Neuronal stem cell (in vitro differentiated cells): ENCODE measurements at places on chromosomes 6 and 20.
A peak's percentile ranks its signal among the peaks of the same experiment; 100 is the strongest.

- no peaks in the 10 kb centered on the region for H3K36me3 ChIP-seq
- no peak overlapping the region for H3K4me3 ChIP-seq
- no peaks in the 10 kb centered on the region for H3K27me3 ChIP-seq
- peaks cover 22% of the 10 kb centered on the region for H3K4me1 ChIP-seq
Measured at GRCh38 chr6:20013066-20013861, 176.1 kb downstream of the ID4 start.

- H3K36me3 ChIP-seq: no peaks in the 10 kb centered on the region
- H3K27ac ChIP-seq: no peak overlapping the region
- DNase-seq: no peak
- peaks cover 3% of the 10 kb centered on the region for H3K4me1 ChIP-seq
- no peaks in the 10 kb centered on the region for H3K27me3 ChIP-seq
- H3K4me3 ChIP-seq: no peak overlapping the region
Measured at GRCh38 chr6:39561536-39562266, 163.5 kb downstream of the KIF6 start.

DNA sequence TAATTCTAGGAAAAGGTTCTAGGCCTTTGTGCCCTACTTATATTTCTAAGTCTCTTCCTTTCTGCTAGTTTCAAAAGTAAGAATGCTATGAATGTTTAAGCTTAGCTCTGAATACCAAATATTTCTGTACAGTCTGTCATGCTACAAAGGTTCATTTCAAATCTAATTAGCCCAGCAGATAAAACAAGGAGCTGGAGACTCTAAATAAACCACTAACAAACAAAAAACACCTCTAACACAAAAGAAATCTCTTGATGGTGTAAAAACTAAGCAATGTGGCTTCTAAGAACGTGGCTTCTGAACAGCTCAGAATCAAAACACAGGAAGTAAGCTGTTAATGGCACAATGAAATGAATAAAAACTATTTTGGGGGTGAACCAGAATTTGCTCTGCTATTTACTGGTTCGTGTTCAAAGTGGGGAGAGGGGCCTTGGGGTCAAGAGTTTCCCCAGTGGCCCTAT lies 198.3 kb downstream of the BCAS1 start:
- DNase-seq: no peak
- peaks cover 22% of the 10 kb centered on the region for H3K4me1 ChIP-seq
- H3K36me3 ChIP-seq: no peaks in the 10 kb centered on the region
- H3K27me3 ChIP-seq: no peaks in the 10 kb centered on the region

DNA sequence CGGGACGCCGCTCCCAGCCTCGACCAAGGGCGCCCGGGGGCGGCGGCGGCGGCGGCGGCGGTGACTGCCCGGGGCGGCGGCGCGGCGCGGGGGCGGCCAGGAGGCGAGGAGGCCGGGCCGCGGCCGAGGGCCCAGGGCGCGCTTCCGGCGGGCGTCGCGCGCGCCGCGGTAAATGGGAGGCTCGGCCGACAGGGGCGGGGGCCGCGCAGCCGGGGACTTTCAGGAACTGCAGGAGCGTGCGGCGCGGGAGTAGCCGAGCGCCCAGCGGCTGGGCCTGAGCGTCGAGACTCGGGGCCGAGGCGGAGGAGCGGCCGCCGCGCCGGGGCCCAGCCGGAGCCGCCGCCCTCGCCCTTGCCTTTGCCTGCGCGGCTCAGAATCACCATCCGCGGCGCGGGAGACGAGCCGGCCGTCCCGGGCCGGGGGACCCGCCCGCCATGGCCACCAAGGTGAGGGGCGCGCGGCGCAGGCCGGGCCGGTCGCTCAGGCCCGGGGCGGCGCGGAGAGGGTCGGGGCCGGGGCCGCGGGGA lies at the start of gene SNX9:
Gene SNX9, plus strand, starts transcription at position 246 of the 527 bp plus-strand sequence. Its CDS starts 189 bp downstream, at position 435.
- peaks cover 11% of the 10 kb centered on the region for H3K27me3 ChIP-seq
- peak; percentile 68 for DNase-seq
- H3K4me1 ChIP-seq: no peaks in the 10 kb centered on the region

- DNase-seq: no peak
- H3K4me1 ChIP-seq: peaks cover 8% of the 10 kb centered on the region
- peak overlapping the region; percentile 50 for H3K4me3 ChIP-seq
- no peak overlapping the region for H3K27ac ChIP-seq
- H3K27me3 ChIP-seq: peaks cover 15% of the 10 kb centered on the region
Measured at GRCh38 chr6:149963212-149963461, 606 bp upstream of the ULBP1 start.

DNA sequence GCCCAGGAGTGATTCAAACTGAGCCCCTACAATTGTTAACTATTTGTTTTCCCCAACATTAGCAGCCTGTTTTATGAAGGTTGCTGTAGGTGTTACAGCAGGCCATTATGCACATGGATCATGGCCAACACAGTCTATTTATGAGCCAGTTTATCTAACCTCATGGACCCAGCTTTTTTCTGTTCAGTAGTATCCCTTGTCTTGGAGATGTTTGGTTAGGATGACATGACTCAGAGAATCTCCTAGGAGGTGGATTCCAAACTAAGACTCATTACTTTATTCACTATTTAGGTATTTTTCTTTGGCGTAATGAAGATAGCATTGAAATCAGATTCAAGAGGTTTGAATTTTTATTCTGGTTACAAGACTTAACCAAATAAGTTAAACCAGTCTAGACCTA lies 62.8 kb upstream of the TFB1M start:
- no peaks in the 10 kb centered on the region for H3K27me3 ChIP-seq
- H3K4me1 ChIP-seq: no peaks in the 10 kb centered on the region

DNA sequence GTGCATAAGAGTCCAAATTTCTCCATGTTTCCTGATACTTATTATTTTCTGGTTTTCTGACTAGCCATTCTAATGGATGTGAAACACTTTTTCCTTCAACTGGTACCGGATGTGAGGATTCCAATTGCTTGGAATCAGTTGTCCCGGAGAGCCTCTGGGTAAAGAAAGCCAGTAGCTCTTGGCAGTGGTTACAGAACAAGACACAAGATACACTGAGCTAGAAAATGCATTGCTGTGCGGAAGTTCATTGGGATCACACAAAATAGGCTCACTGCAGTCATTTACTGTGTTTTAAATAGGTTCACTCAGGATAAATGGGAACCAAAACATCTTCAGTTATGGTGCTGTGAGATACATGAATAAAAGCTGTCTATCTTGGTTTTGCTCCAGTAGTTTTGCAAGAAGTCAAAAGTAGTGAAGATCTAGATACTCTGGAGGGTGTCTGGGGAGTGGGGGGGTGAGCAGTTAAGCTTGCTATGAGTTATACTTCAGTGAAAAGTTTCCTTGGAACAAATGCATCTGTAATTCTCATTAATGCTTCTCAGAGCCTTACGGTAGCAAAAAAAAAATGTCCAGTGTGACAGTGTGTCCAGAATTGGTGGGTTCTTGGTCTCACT lies 54.4 kb upstream of the RNF182 start:
- peaks cover 9% of the 10 kb centered on the region for H3K27me3 ChIP-seq
- peaks cover 4% of the 10 kb centered on the region for H3K4me1 ChIP-seq
- no peak overlapping the region for H3K27ac ChIP-seq
- no peak for DNase-seq
- no peak overlapping the region for H3K4me3 ChIP-seq
- no peaks in the 10 kb centered on the region for H3K36me3 ChIP-seq

DNA sequence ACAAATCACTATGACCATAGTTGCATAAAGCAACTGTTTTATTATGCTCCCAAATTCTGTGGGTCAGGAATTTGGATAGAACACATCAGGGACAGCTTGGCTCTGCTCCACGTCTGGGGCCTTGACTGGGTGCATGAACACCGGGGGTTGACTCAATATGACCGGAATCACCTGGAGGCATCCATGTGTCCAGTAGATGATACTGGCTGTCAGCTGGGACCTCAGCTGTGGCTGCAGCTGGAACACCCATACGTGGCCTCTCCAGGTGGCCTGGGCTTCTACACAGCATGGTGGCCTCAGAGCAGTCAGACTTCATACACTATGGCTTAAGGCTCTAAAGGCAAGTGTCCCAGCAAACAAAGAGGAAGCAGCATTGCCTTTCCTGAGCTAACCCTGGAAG lies 113.4 kb downstream of the NRN1 start:
- no peak for DNase-seq
- no peak overlapping the region for H3K27ac ChIP-seq
- no peaks in the 10 kb centered on the region for H3K4me1 ChIP-seq
- H3K4me3 ChIP-seq: no peak overlapping the region
- H3K27me3 ChIP-seq: no peaks in the 10 kb centered on the region

GRCh38 chr6:21663966-21664313 lies 70.4 kb downstream of the SOX4 start:
- H3K4me1 ChIP-seq: peaks cover 8% of the 10 kb centered on the region
- no peak for DNase-seq
- H3K27me3 ChIP-seq: no peaks in the 10 kb centered on the region
- no peaks in the 10 kb centered on the region for H3K36me3 ChIP-seq
- peak overlapping the region; percentile 66 for H3K4me3 ChIP-seq

DNA sequence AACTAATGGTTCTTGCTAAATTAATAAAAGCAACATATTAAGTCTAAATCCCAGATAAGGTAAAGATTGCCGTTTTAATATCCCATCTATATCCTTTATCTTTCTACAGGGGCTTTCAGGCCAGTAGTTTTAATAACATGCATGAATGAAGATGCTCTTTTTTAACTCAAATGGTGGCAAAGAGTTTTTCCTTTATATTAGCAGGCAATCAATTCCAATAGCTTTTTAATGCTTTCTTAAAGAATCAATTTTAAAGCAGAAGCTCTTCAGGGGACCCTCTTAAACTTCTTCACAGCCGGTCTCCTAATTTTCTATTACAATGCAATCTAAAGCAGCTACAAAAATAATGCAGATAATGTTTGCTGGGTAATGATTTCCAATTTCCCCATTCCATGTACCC lies 107.8 kb upstream of the HS3ST5 start:
- H3K27ac ChIP-seq: no peak overlapping the region
- no peaks in the 10 kb centered on the region for H3K4me1 ChIP-seq
- H3K36me3 ChIP-seq: no peaks in the 10 kb centered on the region
- H3K27me3 ChIP-seq: no peaks in the 10 kb centered on the region
- no peak overlapping the region for H3K4me3 ChIP-seq

DNA sequence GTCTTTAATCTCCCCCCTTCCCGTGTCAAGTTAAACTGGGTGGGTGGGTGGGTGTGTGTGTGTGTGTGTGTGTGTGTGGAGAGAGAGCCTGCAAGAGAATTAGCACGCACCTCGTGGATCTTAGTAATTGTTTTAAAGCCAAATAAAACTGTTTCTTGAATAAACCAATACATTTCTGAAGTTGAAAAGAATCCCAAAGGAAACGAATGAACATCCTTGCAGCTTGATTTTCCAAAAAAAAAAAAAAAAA lies 381 bp upstream of the BICRAL start:
- no peak overlapping the region for H3K27ac ChIP-seq
- H3K27me3 ChIP-seq: no peaks in the 10 kb centered on the region
- no peak overlapping the region for H3K4me3 ChIP-seq

DNA sequence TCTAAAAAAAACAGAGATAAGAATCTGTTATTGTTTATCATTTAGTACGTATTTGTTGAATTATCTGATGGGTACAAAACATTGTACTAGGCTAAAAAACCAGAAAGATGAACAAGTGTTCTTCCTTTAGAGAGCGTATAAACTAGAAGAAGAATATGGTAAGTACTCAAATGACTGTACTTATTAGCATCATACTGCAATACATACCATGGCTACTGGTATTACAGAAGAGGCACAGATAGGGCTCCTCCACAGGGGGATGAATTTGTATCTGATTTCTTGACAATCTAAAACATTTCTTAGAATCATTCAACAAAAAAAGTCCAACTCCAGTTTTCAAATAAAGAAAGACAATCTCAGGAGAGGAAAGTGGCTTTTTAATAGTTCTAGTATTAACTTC lies 118.0 kb upstream of the THEMIS start:
- no peak overlapping the region for H3K27ac ChIP-seq
- H3K36me3 ChIP-seq: no peaks in the 10 kb centered on the region

DNA sequence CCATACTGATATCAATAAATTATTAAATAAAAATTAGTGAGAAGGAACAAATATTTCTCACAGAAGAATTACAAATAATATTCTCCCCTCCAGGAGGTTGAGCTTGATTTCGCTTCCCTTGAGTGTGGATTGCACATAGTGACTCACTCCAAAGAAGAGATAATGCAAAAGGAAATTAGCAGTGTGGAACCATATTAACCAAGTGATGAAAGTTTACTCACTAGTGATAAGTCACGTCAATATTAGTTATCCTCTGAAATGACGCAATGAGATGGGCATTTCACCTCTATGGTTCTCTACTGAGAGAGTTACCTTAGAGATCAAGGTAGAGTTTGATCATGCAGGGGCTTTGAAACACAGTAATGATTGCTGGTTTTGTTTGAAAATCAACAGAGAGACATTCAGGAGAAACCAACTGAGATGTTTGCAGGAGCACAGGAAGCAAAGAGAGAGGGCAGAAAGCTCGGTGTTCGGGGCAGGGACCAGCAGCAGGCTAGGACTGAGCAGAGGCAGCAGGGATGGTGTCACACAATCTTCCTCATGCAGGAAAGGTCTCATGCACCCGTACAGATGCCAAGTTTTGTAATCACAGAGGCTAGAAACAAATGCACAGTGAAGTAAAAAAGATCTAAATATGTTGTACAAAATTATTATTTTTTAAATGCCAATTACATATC lies 634.5 kb downstream of the QKI start:
- no peak overlapping the region for H3K27ac ChIP-seq
- no peak overlapping the region for H3K4me3 ChIP-seq
- no peaks in the 10 kb centered on the region for H3K4me1 ChIP-seq
- no peaks in the 10 kb centered on the region for H3K36me3 ChIP-seq
- DNase-seq: no peak

GRCh38 chr20:4811661-4812181 lies 90.0 kb downstream of the PRND start:
- H3K4me3 ChIP-seq: no peak overlapping the region
- H3K36me3 ChIP-seq: peaks cover 78% of the 10 kb centered on the region
- peaks cover 12% of the 10 kb centered on the region for H3K4me1 ChIP-seq
- H3K27ac ChIP-seq: no peak overlapping the region
- DNase-seq: no peak

- H3K27ac ChIP-seq: no peak overlapping the region
- H3K4me1 ChIP-seq: no peaks in the 10 kb centered on the region
- H3K27me3 ChIP-seq: no peaks in the 10 kb centered on the region
- no peaks in the 10 kb centered on the region for H3K36me3 ChIP-seq
- no peak overlapping the region for H3K4me3 ChIP-seq
Measured at GRCh38 chr6:55704421-55704820, 125.4 kb upstream of the HMGCLL1 start.

GRCh38 chr6:145809211-145809610 lies 5.4 kb downstream of the FBXO30 start:
- peaks cover 11% of the 10 kb centered on the region for H3K4me1 ChIP-seq
- H3K27ac ChIP-seq: no peak overlapping the region
- H3K4me3 ChIP-seq: no peak overlapping the region
- DNase-seq: no peak

DNA sequence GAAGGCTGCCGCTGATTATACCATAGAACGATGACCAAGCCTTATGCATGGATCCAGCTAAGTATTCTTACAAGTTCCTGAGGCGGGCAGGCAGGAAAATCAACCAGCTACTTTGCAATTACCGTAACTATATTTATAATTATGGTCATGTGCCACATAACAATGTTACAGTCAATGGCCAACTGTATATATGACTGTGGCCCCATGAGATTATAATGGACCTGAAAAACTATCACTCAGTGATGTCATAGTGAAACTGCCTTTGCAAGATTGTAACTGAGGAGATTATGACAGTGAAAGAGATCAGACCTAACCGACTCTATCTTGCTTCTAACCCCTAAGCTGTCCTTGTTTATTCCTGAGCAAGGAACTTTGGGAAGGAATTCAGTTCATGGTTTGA lies 33.1 kb upstream of the FAM135A start:
- no peak for DNase-seq
- H3K4me1 ChIP-seq: no peaks in the 10 kb centered on the region
- H3K4me3 ChIP-seq: no peak overlapping the region
